ENCODE measurements at places on chromosomes 1 and 21.

DNA sequence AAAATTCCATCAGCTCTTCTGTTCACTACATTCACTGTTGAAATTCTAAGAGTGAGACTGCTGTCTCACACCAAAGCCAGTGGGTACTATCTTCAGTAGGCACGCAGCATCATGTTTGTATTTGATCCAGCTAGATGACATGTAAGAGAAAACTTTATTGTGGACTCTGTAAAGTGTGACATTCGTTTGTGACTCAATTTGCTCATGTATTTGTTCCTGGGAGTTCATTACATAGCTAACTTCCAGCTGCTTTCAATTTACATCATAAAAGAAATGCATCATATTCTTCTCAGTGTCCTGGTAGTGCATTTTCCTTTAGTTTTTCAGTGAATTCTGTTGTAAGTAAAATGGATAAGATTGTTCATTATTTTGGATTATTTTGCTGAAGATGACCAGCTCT, 31.4 kb downstream of the CTH start:
- DNase-seq = no peak

GRCh38 chr1:6271554-6271953, 10.7 kb upstream of the GPR153 start:
- no peak for DNase-seq

- DNase-seq = no peak
These were observed 29.0 kb downstream of the SH3GLB1 start for GRCh38 chr1:86733340-86733739.

DNA sequence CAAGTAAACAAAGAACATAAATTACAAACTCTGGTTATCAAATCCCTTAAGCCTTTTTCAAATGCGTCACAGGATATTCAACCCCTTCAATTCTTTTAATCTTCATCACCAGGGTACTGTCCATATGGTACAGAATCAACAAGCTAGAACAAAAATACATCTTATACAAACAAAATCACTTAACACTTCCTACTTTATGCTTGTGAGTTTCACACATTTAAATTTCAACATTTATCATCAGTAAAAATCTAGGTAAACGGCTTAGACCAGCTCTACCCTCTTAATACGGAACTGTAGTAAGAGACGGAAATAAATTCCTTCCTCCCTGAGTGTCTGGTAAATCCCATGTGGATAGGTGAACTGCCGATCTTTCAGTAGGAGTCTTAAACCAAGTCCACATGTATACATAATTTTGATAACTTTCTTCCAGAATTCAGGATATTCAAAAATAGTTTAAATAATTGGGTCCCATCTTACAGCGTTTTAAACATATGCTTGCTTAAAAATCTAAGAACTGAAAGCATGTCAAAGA, 1.0 kb downstream of the CCDC181 start:
- DNase-seq = no peak

DNA sequence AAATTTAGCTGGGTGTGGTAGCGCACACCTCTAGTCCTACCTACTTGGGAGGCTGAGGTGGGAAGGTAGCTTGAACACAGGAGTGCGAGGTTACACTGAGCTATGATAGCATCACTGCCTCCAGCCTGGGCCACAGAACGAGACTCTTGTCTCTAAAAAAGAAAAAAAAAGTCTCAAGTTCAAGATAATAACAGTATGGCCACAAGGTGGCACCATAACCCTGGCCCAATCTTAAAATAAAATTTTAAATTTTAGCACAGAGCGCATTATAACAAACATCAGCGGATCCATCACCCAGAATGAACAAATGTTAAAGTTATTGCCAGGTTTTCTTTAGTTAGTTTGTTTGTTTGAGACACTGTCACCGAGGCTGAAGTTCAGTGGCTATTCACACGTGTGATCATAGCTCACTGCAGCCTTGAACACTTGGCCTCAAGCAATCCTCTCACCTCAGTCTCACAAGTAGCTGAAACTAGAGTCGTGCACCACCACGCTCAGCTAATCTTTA, 2.9 kb upstream of the HTR6 start:
- peak; percentile 74 for DNase-seq

- no peak for DNase-seq
These were observed 90.0 kb downstream of the FNBP1L start for GRCh38 chr1:93537924-93538323.

- DNase-seq = no peak
These were observed 188.3 kb upstream of the PALMD start for GRCh38 chr1:99457381-99458165.

DNA sequence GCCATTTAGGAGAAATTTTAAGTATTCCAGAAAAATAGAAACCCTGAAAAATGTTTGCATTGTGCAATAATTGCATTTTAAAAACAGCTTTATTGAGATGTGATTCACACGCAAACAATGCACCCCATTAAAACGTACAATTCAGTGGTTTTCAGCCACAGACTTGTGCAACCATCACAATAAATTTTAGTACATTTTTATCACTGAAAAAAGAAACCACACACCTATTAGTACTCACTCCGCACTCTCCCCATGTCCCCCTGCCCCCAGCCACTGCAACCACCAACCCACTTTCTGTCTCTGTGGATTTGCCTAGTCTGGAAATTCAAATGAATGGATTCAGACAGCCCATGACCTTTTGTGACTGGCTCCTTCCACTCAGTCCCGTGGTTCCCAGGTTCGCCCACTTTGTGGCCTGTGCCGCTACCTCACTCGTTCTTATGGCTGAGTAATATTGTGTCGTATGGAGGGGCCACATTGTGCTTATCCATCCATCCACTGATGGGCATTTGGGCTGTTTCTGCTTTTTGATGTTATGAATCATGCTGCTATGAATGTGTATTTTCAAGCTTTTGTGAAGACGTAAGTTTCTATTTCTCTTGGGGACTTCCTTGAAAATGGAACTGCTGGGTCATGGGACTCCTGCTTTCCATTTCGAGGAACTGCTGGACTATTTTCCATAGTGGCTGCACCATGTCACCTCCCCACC, 147.7 kb upstream of the ARHGEF16 start:
- no peak for DNase-seq

DNA sequence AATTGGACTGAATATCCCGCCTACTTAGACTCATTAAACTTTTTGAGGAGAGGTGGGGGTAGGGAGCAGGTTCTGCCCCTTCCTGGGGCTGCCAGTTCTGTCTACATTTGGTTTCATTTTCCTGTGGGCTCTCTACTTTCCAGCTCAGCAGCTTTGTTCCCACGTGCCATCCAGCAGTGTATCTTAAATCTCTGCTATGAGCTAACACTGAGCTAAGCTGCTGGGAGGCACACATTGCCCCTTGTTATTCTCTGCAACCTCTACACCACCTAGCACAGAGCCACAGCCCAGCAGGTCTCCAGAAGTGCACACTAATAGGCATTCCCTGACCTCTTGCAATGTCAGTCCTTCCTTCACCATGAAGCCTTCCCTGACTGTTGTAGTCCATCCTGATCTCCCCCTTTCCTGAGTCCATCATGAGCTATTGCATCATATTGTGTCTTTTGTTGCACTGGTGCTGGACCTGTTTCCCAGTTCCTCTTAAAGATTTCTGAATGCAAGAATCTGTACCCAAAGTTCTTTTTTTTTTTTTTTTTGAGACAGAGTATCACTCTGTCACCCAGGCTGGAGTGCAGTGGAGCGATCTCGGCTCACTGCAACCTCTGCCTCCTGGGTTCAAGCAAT, 28.7 kb upstream of the NRDC start:
- no peak for DNase-seq

- no peak for DNase-seq
These were observed 13.3 kb downstream of the FAAP20 start for GRCh38 chr1:2181271-2181670.

DNA sequence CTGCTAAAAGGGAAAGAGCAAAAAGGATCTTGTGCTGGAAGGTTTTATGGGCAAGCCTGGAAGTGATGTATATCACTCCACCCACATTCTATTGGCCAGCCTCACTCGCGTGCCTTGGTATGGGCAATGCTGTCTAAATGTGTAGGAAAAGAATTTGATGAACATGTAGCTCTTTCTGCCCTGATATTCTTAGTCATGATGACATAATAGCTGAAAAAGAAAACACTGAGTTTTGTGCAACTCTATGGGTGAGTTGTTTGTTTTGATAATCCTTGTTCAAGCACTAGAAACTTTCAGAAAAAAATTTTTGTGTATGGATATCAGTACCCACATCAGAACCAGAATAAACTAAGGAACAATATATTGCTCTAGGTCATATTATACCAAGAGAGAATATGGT, 231.5 kb upstream of the ST6GALNAC5 start:
- no peak for DNase-seq

DNA sequence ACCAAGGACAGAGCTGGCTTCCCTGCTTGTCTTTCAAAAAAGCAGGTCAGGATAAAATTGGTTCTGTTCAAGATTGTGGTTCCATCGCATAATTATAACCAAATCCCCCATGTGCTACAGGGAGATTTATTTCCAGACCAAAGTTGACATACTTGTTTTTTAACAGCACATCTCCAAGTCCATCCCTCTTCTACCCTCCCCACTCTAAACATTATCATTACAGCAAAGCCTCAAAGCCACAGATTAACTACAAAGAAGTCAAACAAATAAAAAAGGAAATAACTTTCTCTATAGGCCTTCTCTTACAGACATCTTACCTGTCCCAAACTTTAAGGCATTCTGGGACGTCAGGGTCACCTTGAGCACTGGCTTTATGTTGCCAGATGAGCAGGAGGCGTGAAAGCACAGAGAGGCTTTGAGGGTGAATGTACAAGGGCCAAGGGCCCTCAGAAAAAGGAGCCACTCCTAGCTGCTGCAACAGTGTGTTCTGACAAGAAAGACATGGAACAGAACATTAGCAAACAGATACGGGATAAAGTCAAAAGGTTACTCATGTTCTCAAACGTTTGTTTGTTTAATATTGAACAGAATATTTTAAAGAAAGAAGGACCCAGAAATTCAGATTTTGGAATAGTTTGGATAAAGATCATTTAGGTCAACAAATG, 31.2 kb downstream of the UBR4 start:
- no peak for DNase-seq

DNA sequence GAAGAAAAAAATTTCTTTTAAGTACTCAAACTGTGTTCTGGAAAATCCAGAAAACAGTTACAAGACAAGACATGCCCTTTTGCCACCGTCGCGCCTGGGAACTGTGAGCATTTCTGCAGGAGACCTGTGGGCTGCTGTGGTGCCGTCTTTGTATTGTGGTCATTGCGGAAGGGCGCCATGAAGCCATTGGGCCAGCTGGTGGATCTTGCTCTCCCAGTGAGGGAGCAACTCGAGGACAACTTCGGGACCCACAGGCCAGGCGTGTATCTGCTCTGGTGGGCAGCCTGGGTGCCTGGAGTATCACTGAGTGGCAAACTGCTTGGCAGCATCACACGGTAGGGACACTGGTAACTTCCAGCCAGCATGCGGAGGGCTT, 3.8 kb upstream of the THEMIS2 start:
- no peak for DNase-seq

GRCh38 chr1:223269006-223269405, 95.0 kb downstream of the SUSD4 start:
- DNase-seq = no peak

DNA sequence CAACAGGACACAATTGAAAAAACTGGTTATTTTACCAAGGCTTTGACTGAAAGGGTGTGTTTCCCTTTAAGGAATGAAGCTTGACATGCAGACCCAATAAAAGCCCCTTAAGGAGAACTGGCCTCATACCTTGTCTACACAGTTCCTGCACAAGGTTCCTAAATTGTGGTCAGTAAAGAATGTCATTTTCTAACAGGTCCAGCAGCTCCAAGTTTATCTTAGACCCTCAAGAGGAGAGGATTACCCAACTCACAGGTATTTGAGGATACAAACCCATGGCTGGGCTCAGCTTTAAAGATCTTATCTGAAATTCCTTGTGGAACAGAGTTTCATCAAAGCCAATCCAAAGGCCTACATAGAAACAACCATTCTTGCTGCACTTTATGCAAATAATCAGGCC, 31.4 kb upstream of the CBR3 start:
- DNase-seq = no peak

DNA sequence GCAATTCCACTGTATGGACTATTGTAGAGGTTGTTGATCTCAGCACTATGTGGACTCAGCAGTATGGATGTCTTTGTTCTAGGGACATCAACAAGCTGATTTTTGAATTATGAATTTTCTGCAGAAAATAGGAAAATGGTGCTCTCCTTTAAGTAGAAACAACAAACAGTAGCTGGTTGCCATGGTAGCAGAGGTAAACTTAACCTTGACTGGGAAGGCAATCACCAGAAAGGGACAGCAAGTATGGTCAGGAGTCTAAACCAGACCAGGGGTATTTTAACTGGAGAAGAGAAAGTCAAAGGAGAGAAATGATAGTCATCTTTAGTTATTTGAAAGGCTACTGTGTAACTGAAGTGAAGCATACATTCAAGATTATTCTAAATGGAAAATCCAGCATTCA, 22.3 kb downstream of the WLS start:
- DNase-seq = no peak

- no peak for DNase-seq
These were observed 41.7 kb downstream of the PTGFRN start for GRCh38 chr1:116951200-116951935.

GRCh38 chr1:212002536-212002935, 32.8 kb downstream of the INTS7 start:
- DNase-seq = no peak

DNA sequence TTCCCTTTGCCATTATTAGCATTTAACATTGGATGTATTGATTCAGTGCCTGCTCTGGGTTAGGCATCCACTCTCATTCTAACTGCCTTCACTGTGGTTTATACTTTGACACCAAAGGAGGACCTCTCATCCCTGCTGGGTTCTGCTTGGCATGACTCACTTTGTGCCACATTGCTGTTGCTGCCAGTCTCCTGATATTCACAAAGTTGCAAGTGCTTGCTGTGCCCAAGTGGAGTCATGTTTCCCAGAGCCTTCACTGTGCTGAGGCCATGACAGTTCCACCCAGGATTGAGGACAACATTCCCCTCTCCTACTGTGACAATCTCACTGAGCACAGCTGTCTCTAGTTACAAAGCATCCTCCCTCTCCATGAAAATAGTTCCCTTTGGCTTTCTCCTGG, 519.9 kb upstream of the USP24 start:
- DNase-seq = no peak
